ENCODE measurements at places on chromosomes 4 and X.

DNA sequence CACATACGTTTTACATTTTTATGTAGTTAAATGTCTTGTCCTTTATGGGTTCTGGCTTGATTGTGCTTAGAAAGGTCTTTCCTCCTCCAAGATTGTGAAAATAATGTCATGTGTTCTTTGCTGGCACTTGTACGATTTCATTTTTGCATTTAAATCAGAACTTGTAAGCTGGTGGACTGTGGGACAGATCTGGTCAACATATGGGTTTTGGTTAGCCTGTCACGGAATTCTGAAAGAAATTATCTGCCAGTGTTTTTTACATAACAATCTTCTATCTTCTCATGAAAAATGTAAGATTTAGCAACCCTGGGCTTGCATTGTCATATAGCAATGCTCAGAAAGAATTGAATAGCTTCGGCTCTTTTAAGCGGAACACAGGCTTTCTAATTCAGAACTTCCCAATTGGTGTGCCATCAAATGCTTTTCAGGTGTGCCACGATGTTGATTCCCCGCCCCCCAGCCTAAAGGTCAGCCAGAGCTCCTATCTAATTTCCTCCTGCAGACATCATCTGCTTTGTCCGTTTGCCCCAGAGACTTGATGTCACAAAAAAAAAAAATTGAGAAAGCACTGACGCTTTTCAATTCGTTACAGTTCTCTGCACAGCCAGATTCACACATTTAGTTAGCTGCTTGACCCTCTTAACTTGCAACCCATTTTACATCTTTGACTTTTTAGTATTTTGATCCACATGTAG is 16.2 kb downstream of the AFF1 start:
- DNase-seq = no peak

GRCh38 chr4:102736636-102737549 is 23.9 kb downstream of the MANBA start:
- DNase-seq = no peak

DNA sequence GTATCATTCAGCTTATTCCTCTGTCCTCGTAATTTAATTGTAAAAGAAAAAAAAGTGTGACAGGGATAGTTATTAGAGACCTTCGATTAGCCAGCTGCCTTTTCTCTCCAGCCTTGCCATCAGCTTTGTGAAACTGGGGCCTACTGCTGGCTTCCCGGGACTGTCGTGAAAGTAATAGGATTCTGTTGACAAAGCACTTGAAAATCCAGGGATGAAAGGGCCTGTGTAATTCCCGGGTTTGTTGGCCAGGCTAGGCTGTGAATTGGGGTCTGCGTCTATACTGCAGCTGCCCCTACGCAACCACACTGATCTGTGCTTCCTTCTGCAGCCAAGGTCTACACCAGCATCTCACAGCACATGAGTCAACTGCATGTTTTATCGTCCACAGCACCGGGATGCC is 120.4 kb upstream of the SCML1 start:
- DNase-seq = no peak

GRCh38 chr4:127558489-127559407 is 74.0 kb upstream of the INTU start:
- no peak for DNase-seq

- no peak for DNase-seq
Measured at GRCh38 chr4:40918330-40918729, 168.6 kb downstream of the NSUN7 start.

GRCh38 chrX:153969125-153969903 is 2.3 kb downstream of the HCFC1 start:
- no peak for DNase-seq

DNA sequence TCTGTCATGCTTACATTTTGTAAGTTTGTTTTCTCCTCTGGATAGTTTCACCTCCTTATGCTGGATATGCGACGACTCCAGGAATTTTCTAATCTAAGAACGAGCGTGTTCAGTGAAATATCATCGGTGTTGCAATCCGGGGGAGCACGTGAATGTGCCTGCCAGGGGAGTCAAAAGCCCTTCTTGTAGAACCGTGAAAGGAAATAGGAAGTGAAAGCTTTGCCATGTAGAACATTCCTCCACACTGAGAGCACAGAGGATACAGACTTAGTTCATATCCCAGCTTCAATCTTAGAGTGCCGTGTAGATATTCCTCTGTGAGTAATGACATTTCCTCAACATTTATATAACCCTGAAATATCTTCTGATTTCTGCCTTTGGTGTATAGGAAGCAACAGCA is 121.2 kb downstream of the VEGFC start:
- DNase-seq = no peak

Measured in KG1 (cell line).